Dermis blood vessel endothelial cell (primary cell): ENCODE measurements at places on chromosomes 16 and 17. TPM values are rescaled to one million over a fixed set of nuclear protein-coding genes. Genes with fewer than 3 reads are reported as not detected.

DNA sequence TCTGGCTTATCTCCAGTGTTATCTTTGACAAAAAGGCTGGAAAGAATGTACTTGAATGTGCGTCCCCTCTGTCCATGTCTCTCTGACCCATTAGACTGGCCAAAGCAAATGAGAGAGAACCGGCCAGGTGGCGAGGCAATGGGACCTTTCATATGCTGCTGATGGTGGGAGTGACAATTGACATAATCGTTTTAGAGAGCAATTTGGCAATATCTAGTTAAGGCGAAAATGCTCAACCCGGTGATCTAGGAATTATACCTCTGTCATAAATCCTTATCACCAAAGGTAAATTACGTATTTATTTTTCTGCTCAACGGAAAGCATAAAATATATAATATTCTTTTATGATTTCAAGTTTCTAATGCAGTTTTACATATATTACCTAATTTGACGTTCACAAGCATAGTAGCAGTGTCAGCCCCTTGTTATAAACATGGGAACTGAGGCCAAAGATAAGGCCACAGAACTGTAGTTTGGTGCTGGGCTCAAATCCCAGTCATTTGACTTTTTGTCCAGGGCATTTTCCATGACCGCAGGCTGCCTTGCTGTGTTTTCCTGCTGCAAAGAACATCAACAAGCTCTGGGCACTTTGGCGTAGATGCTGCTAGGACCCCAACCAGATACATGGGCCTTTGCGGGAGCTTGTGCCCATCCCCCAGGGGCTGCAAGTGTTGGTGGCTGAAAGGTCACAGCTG lies 14.7 kb upstream of the SDK2 start:
- no peak for DNase-seq

- no peak for DNase-seq
Measured at GRCh38 chr16:1258906-1259759, 3.3 kb downstream of the TPSD1 start.

- DNase-seq, result no peak
Measured at GRCh38 chr17:38602956-38603785, 2.6 kb downstream of the SRCIN1 start.

- no peak for DNase-seq
Measured at GRCh38 chr17:27600471-27600870, 30.5 kb upstream of the LGALS9 start.

- DNase-seq, result peak; percentile 74
Measured at GRCh38 chr17:31216031-31216751, 80.8 kb downstream of the OMG start.

- no peak for DNase-seq
Measured at GRCh38 chr17:63503341-63503705, 19.8 kb upstream of the KCNH6 start.

DNA sequence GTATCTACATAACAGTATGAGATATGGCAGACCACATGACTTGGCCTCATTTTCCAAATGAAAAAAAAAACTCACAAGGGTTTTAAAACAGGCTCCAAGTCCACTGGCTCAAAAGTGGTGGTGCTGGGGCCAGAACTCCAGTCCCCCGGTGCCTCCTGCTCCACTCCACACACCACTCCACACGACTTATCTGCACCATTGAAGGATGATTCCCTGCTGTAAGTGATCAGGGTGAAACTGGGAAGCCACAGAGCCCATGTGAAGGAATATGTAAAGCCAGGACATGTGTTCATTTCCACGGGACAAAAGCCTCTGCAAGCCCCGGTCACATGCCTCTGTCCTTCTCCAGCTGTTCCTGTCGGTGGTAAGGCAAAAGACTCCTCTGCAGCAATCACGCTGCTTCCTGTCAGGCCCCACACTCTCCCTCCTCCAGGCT lies 97.2 kb downstream of the ZNF18 start:
- peak; percentile 14 for DNase-seq

Gene MPP2
- 0.34 and 0.84 TPM in 2 replicates for total RNA-seq

Gene TMEM100
- 7.3 and 8.0 TPM in 2 replicates for total RNA-seq

Gene SNX20
- 0.34 and 0.70 TPM in 2 replicates for total RNA-seq

Gene IKZF3
- total RNA-seq, result not detected in 2 replicates

- DNase-seq, result peak; percentile 37
Measured at GRCh38 chr17:69501591-69502468, 87.3 kb downstream of the MAP2K6 start.

GRCh38 chr17:81428121-81428515 lies 32.9 kb downstream of the BAHCC1 start:
- no peak for DNase-seq

DNA sequence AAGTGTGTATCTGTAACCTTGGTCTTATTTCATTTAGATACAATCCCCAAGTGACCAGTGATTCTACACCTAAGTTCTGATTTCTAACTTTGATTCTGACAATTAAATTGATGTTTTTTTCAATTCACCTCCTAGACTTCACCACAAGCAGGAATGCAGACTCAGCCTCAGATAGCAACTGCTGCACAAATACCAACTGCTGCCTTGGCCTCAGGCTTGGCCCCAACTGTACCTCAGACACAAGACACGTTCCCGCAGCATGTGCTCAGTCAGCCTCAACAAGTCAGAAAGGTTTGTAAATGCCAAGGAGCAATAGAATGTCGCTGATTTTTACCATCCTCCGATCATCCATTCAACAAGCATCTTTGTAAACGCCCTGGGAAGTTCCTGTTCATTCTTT lies 177.7 kb downstream of the MRTFB start:
- DNase-seq, result no peak

- no peak for DNase-seq
Measured at GRCh38 chr17:44910231-44911106, 4.8 kb downstream of the GFAP start.

Gene P2RX1
- total RNA-seq, result not detected in 2 replicates

GRCh38 chr17:1322480-1322879 lies 43.0 kb downstream of the TRARG1 start:
- no peak for DNase-seq

GRCh38 chr17:69625474-69625873 lies 211.0 kb downstream of the MAP2K6 start:
- DNase-seq, result no peak
